ENCODE measurements at places on chromosomes 5 and 9.

DNA sequence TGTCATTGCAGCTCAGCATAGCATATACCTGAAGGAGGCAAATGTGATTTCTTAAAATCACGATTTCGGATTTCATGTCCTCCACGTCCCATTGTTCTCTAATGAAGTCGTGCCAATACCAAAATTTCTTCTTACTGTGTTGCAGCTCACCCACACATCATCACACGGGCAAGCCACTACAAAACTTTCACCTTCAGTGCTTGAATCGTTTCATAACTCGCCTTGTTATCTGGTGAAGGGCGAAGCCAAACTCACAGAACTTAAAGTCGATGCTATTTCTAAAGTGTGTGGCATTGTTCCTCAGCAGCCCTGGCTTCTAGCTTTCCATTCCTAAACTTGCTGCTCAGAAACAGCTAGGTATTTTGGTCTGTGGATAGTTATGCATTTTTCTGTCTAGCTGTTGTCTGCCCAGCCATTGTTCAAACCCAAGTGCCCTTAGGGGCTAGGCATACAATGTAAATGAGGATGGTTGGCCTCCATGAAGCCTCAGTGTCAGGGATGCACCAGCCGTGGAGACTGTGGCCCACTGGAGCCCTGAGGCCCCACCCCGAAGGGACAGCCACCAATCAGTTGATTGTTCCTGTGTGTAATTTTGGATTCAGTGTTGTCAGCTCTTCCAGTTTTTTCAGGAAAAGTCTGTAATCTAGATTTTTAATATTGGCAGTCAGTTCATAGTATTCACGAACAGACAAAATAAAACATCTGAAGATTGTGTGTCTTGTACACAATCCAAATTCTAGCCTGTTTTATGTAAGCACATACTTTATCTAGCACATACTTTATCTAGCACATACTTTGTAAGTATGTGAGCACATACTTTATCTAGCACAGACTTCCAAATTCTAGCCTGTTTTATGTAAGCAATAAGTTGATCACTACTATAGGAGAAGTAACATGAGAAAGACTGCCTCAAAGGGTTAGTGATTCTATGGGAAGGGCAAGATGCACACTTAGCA lies 112.8 kb downstream of the DAPK1 start:
- no peak for DNase-seq

GRCh38 chr5:72125271-72125940 lies 18.1 kb downstream of the MAP1B start:
- no peak for DNase-seq

DNA sequence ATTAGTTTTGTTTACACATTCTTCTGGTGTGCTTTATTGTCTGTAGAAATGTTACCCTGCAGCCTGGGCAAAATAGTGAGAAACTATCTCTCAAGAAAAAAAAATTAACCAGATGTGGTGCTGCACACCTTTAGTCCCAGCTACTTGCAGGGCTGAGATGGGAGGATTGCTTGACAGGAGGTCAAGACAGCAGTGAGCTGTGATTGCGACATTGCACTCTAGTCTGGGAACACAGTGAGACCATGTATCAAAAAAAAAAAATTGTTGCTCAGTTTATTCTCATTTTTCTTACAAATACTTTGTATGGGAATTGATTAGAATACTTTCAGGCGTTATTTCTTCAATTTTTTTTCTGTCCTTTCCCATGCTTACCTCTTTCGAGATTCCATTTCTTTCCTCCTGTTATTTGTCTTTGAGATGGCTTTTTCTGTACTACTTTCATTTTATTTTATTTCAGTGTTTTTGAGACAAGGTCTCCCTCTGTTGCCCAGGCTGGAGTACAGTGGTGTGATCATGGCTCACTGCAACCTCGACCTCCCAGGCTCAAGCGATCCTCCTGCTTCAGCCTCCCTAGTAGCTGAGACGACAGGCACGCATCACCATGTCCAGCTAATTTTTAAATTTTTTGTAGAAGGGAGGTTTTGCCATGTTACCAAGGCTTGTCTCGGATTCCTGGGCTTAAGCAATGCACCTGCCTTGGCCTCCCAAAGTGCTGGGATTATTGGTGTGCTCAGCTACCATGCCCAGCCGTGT lies 24.9 kb downstream of the TENT2 start:
- no peak for DNase-seq

- DNase-seq, result no peak
These were observed 9.7 kb upstream of the RNU6ATAC start for GRCh38 chr9:134174073-134174449.

DNA sequence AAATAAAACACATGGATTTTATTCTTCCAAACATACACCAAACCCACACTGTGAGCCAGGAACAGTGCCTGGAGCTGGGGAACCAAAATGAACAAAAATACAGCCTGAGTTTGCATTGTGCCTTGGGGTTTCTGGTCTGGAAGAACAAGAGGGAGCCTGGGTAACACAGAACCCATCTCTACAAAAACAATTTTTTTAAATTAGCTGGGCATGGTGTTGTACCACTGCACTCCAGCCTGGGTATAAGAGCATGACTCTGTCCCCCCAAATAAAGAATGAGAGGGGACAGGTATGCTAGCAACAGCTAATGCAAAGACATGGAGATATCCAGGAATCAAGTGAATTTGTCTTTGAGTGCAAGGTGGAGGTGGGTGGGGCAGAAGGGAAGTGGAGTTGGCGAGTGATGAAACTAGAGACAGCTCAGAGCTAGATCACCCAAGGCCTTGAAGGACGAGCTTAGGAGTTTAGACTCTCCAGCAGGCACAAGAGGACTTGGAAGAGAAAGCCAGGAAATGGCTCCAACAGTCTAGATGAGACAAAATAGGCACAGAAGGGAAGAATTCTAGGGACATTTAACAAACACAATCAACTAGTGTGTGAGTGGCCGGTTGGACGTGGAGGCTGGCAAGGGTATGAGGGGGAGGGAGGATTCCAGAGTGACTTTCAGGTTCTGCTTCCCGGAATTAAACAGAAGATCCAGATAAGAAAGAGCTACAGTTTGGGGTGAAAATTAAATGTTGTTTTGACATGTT lies 47.4 kb downstream of the FNBP1 start:
- DNase-seq, result no peak

GRCh38 chr9:129914051-129914450 lies 78.8 kb downstream of the USP20 start:
- DNase-seq, result no peak

- no peak for DNase-seq
These were observed 123.5 kb upstream of the ACOT12 start for GRCh38 chr5:81517462-81517861.

- no peak for DNase-seq
These were observed 4.0 kb downstream of the MFAP3 start for GRCh38 chr5:154042766-154043165.

GRCh38 chr9:88706193-88707113 lies 171.5 kb downstream of the NXNL2 start:
- DNase-seq, result no peak

GRCh38 chr9:120857481-120857880 lies 14.8 kb upstream of the PSMD5 start:
- no peak for DNase-seq

DNA sequence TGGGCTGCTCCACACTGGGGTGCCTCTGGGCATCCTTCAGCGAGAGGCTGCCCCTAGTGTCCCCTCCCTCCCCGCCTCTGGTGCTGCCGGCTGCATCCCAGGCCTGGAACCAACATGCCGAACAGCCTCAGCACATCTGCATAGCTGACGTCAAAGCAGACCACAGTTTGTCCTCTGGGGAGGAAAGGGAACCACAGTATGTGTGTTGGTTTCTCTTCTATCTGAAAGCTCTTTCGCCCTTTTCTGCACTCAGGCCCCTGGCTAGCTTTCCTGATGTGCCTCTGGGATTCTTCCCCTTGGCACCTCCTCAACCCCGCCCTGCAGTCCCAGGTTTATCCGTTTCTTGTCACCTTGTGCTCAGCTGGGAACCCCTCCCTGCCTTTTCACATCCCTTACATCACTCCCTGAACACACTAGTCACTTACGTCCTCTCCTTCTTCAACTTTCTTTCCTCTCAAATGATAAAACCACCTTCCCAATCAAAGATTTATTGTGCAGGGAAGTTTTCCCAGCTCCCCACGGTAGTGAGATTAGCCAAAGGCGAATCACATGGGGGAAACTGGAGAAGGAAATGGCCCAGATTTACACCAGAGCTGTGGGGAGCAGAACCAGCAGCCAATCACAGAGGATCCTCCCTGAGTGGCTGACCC lies 35.5 kb upstream of the B4GALT1 start:
- DNase-seq, result peak; percentile 2

- no peak for DNase-seq
These were observed 46.0 kb downstream of the CRB2 start for GRCh38 chr9:123401879-123402513.

GRCh38 chr9:75001719-75002421 lies 26.2 kb downstream of the CARNMT1 start:
- DNase-seq, result no peak
